ENCODE measurements at places on chromosomes 2 and 18.

GRCh38 chr2:45156605-45157004 is 147.4 kb upstream of the SIX2 start:
- DNase-seq = no peak

DNA sequence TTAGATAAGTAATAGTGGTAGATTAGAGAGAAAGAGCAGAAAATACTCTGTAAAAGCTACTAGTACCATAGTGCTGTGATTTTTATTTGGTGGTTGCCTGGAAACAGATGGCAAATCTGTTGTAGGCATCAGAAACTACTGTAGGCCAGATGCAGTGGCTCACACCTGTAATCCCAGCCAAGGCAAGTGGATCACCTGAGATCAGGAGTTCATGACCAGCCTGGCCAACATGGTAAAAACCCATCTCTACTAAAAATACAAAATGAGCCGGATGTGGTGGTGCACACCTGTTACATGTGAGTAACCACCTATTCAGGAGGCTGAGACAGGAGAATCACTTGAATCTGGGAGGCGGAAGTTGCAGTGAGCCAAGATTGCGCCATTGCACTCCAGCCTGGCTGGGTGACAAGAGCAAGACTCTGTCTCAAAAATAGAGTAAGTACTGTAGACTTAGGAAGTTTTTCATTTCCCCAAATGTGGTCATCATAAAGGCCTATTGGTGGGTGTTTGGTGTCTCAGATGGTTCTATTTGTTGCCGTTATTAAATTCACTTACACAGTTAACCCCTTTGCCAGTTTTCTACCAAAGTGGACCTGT is 79.6 kb downstream of the SPTBN1 start:
- no peak for DNase-seq

- DNase-seq = no peak
These were observed 4.8 kb downstream of the DHRS9 start for GRCh38 chr2:169073963-169074751.

- no peak for DNase-seq
These were observed 35.4 kb downstream of the ANKRD29 start for GRCh38 chr18:23627321-23627720.

GRCh38 chr2:767440-767839 is 90.2 kb upstream of the TMEM18 start:
- no peak for DNase-seq

GRCh38 chr2:8876628-8877027 is 39.2 kb upstream of the KIDINS220 start:
- no peak for DNase-seq

GRCh38 chr2:3000125-3000524 is 377.5 kb downstream of the EIPR1 start:
- DNase-seq = no peak

DNA sequence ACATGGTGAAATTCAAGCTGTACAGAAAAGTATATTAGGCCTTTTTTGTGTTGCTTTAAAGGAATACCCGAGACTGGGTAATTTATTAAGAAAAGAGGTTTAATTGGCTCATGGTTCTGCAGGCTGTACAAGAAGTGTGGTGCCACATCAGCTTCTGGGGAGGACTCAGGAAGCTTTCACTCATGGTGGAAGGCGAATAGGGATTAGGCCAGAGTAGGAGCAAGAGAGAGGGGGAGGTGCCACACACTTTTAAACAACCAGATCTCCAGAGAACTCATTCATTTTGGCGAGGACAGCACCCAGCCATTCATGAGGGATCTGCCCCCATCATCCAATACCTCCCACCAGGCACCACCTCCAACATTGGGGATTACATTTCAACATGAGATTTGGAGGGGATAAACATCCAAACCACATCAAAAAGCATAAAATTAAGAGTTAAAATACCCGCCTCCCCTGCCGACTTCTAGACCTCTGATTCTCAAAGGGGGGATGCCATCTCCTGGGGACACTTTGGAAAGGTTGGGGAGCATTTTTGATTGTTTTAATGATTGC is 15.1 kb upstream of the LIPG start:
- DNase-seq = no peak

All from GM20000 (cell line).